Naive B cell (primary cell): ENCODE measurements at places on chromosomes 1 and 21. TPM values are rescaled to one million over a fixed set of nuclear protein-coding genes. Genes with fewer than 3 reads are reported as not detected.
A peak's percentile ranks its signal among the peaks of the same experiment; 100 is the strongest.

SIPA1L2 gene
- polyA plus RNA-seq, result not detected

ERRFI1 gene
- polyA plus RNA-seq, result 0.08 TPM

LAD1 gene
- not detected for polyA plus RNA-seq

PODN gene
- not detected for polyA plus RNA-seq

HEYL gene
- not detected for polyA plus RNA-seq

DOP1B gene
- 19.9 TPM for polyA plus RNA-seq

APCS gene
- not detected for polyA plus RNA-seq

P3H1 gene
- polyA plus RNA-seq, result 9.1 TPM

DNA sequence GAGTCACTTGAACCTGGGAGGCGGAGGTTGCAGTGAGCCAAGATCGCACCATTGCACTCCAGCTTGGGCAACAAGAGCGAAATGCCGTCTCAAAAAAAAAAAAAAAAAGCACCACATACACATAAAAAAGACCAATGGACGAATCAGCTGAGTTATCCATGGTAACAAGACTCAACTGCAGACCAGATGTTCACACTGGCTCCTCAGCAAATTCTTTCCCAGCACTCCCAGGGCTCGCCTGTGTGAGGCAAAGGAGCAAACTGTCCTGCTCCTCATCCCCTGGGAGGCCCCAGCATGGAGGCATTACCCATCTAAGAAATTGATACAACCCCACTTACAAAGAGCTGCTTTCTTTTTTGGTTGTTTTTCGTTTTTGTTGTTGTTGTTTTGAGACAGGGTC lies 3.1 kb downstream of the TMEM234 start:
- H3K36me3 ChIP-seq, result no peaks in the 10 kb centered on the region
- H3K27ac ChIP-seq, result no peak overlapping the region
- no peak overlapping the region for H3K4me3 ChIP-seq
- no peak for DNase-seq

GRCh38 chr1:208437401-208437800 lies 193.2 kb upstream of the PLXNA2 start:
- H3K27ac ChIP-seq, result no peak overlapping the region
- no peak overlapping the region for H3K4me3 ChIP-seq
- H3K27me3 ChIP-seq, result no peaks in the 10 kb centered on the region
- DNase-seq, result no peak
- no peaks in the 10 kb centered on the region for H3K4me1 ChIP-seq

DNA sequence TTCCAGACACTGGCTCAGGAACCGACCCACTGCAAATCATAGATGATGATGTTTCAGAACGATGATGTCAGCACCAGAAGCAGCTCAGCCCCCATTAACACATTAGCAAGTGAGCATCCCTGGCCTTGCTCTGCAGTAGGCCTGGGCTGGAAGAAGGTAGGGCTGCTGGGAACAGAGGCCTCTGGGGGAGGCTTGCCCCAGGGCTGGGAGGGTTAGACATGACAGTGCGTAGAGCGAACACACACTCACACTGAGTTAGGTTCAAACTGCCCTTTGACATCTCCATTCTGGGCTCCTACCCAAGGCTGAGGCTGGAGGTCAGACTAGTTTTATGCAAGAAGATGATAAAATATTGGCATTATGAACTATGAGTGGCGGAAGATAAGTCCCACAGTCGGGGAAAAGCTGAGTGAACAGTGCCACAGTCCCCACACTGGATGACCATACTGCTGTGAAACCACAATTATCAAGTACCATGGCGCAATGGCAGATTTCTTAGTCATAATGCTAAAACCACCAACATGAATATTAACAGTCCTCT lies 91.1 kb downstream of the DMRTB1 start:
- H3K4me1 ChIP-seq, result no peaks in the 10 kb centered on the region
- no peaks in the 10 kb centered on the region for H3K36me3 ChIP-seq
- no peak overlapping the region for H3K4me3 ChIP-seq
- H3K27me3 ChIP-seq, result no peaks in the 10 kb centered on the region
- no peak overlapping the region for H3K27ac ChIP-seq

GRCh38 chr1:116538544-116538943 lies 32.3 kb downstream of the CD58 start:
- no peak overlapping the region for H3K4me3 ChIP-seq
- DNase-seq, result no peak
- no peaks in the 10 kb centered on the region for H3K27me3 ChIP-seq
- H3K4me1 ChIP-seq, result peaks cover 19% of the 10 kb centered on the region

DNA sequence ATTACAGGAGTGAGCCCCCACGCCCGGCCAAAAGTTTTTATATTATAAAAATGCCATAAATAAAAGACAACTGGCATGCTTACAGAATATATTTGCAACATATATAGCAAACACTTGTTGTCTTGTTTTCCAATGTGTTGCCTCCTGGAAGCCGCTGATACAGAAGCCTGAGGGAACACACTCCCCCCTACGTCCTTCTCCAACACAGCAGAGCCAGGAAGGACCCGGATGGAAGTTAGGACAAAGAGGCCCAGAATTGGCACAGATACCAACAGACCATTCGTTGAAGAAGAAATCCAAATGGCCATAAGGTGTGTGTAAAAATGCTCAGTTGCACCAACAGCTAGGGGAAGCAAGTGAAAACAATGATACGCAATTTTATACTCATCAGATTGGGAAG lies 1.3 kb upstream of the PLA2G5 start:
- H3K27me3 ChIP-seq, result no peaks in the 10 kb centered on the region
- peaks cover 25% of the 10 kb centered on the region for H3K4me1 ChIP-seq
- no peak overlapping the region for H3K27ac ChIP-seq
- no peak for DNase-seq
- H3K36me3 ChIP-seq, result no peaks in the 10 kb centered on the region

- DNase-seq, result no peak
- peaks cover 70% of the 10 kb centered on the region for H3K4me1 ChIP-seq
- peaks cover 10% of the 10 kb centered on the region for H3K36me3 ChIP-seq
- peak overlapping the region; percentile 95 for H3K27ac ChIP-seq
- H3K27me3 ChIP-seq, result no peaks in the 10 kb centered on the region
- no peak overlapping the region for H3K4me3 ChIP-seq
Measured at GRCh38 chr1:221067721-221068120, 188.5 kb downstream of the HLX start.

GRCh38 chr1:152141971-152142584 lies 16.9 kb downstream of the RPTN start:
- H3K36me3 ChIP-seq, result no peaks in the 10 kb centered on the region
- H3K27ac ChIP-seq, result no peak overlapping the region
- DNase-seq, result no peak
- H3K4me3 ChIP-seq, result no peak overlapping the region
- H3K4me1 ChIP-seq, result no peaks in the 10 kb centered on the region

- peak overlapping the region; percentile 90 for H3K4me3 ChIP-seq
- H3K4me1 ChIP-seq, result peaks cover 29% of the 10 kb centered on the region
- peak; percentile 62 for DNase-seq
- H3K27me3 ChIP-seq, result no peaks in the 10 kb centered on the region
- no peaks in the 10 kb centered on the region for H3K36me3 ChIP-seq
Measured at GRCh38 chr1:26696119-26696653, 371 bp downstream of the ARID1A start.

DNA sequence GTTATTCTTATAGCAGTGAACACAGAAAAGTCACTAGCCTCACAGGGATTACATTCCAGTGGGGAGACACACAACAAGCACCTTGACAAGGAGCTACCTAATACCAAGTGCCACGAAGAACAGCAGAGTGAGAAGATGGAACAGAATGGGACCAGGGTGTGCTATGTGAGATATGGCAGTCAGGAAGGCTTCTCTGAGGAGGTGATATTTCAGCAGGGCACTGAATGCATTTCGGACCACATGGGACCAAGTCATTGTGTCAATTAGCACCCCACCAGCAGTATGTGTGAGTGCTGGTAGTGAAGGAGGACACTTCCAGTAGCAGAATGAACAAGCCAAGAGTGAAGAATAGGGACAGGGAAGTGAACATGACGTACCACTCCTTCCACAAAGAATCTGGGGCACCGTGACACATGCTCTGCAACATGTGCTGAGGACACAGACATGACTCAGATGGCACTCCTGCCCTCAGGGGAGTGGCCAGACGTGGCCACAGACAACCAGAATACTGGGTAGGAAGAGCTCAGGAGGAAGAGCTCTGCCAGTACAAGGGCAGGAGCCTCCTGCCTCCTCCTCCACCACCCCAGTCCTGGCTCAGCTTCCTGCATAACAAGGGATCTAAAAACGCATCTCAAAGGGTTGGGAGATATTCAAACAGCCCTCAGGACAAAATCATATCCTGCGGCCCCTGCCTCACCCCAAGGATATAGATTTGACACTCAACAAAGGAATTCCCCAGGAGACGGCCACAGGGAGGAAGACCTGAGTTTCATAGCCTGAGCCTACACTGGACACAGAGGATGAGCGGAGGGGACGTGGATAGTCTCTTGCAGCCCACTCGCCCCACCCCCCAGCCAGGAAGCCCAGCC lies 102.5 kb downstream of the TRABD2B start:
- H3K4me1 ChIP-seq, result no peaks in the 10 kb centered on the region
- H3K4me3 ChIP-seq, result no peak overlapping the region
- H3K27me3 ChIP-seq, result no peaks in the 10 kb centered on the region
- H3K36me3 ChIP-seq, result no peaks in the 10 kb centered on the region

DNA sequence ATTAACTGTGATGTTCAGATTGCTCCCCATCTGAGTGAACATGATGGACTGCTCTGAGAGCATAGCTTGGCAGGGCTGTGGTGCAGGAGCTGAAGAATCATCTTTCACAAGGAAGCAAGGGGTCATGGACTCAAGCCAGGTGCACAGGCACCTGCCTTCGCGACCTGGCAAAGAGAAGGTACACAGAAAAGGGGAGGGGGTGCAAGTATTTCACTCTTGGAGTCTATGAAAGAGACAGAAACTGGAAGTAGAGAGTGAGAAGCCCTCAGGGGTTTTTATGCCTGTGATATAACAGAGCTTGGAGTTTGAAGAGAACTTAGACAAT lies 232.6 kb upstream of the PLXNA2 start:
- H3K27ac ChIP-seq, result no peak overlapping the region
- no peak for DNase-seq
- H3K27me3 ChIP-seq, result no peaks in the 10 kb centered on the region
- no peak overlapping the region for H3K4me3 ChIP-seq
- no peaks in the 10 kb centered on the region for H3K36me3 ChIP-seq

DNA sequence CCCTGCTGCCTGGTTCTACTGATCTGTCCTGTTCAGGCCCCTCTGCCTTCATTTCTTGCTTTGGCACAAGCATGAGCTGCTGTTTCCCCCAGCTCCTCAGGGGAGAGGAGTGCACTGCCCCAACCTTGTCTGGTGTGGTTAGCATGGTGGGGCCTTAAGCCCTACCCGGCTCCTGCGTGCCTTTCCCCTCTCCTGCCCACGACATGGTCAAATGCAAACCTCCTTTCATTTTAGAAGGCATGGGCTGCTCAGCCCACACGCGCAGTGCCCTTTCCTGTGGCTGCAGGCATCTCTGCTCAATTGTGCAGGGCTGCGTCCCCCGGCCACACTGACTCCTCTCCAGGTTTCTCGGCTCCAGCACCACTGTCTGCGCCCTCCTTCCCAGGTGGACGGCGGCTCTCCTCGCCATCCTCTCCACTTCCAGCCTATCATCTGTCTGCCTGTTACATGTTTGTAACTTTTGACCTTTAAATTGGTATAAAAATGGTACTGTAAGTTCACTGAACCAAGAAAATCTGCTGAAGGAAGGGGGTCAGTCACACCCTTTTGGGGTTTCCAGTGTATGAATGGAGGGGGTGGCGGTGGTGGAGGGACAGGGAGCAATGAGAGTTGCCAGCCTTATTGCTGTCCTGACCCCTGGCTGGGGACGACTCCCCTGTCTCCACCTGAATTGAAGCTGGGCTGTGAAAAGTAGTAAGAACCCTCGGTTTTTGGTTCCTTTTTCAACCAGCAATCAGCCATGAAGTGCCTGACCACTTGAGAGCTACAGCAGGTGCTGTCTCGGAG lies 5.1 kb downstream of the PDE9A start:
- peaks cover 33% of the 10 kb centered on the region for H3K27me3 ChIP-seq
- peak overlapping the region; percentile 84 for H3K4me3 ChIP-seq
- H3K27ac ChIP-seq, result no peak overlapping the region
- H3K4me1 ChIP-seq, result peaks cover 40% of the 10 kb centered on the region

DNA sequence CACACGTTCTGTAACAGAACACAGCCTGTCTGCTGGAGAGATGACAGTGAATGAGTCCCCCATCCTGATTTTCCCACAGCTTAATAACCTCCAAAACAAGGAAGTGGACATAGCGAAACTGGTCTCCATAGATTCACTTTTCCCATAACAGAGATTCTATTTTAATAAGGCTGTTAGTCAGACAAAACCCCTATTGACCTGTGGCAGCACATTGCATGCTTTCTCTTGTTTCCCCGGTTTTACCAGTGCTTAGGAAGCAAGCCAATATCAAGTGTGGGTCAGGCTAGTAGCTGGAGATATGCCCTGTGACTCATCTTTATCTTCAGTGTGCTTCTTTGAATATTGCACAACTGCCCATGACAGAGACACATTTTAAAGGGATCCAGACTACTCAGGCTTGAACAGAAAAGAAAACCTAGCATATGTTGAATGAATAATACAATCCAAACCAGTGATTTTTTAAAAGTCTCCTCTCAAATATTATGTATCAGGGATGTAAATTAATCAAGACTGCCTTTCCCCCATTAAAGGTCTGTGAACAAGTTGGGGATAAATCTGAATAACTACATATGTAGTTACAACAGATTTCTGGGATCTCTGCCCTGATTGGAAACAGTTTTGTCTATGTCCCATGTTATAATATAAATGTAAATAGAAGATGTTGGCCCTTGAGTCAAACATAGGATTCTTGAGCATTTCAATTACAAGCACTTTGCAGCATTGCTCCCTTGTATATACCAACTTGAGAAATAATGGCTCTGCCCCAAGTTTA lies 11.9 kb upstream of the CLDN8 start:
- no peak for DNase-seq
- H3K27ac ChIP-seq, result no peak overlapping the region
- no peaks in the 10 kb centered on the region for H3K27me3 ChIP-seq

DNA sequence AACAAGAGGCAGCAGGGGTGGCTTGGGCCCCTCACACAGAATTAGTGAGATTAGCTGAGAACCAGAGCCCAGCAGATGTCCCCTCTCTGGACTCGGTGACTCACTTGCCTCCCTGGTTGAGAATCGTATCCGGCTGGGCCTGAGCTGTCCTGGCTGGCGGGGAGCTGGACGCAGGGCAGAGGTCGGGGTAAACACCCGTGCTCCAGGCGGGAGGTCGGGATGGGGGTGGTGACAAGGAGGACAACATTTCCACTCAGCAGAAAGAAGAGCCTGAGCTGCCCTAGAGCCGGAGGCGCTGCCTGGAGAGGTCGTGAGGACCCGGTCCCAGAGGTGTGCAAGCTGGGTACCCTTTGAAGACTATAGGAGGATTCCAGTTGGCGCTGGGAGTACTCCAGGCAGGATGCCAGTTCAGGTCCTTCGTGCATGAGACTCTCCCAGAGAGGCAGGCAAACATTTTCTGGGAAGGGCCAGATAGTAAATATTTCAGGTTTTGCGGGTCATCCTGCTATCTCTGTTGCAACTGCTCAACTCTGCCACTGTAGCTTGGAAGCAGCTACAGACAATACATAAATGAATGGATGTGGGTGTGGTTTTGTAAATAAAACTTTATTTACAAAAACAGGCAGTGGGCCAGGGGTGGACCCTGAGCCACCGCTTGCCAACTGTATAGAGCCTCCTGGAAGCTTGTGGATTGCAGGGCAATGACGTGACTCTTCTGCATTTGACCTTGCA lies 116.8 kb upstream of the WNT4 start:
- H3K27me3 ChIP-seq, result peaks cover 4% of the 10 kb centered on the region
- H3K4me1 ChIP-seq, result peaks cover 5% of the 10 kb centered on the region
- no peak overlapping the region for H3K27ac ChIP-seq
